Esophagus squamous epithelium (tissue), 5 donors: ENCODE measurements at places on chromosomes 3 and 15.

DNA sequence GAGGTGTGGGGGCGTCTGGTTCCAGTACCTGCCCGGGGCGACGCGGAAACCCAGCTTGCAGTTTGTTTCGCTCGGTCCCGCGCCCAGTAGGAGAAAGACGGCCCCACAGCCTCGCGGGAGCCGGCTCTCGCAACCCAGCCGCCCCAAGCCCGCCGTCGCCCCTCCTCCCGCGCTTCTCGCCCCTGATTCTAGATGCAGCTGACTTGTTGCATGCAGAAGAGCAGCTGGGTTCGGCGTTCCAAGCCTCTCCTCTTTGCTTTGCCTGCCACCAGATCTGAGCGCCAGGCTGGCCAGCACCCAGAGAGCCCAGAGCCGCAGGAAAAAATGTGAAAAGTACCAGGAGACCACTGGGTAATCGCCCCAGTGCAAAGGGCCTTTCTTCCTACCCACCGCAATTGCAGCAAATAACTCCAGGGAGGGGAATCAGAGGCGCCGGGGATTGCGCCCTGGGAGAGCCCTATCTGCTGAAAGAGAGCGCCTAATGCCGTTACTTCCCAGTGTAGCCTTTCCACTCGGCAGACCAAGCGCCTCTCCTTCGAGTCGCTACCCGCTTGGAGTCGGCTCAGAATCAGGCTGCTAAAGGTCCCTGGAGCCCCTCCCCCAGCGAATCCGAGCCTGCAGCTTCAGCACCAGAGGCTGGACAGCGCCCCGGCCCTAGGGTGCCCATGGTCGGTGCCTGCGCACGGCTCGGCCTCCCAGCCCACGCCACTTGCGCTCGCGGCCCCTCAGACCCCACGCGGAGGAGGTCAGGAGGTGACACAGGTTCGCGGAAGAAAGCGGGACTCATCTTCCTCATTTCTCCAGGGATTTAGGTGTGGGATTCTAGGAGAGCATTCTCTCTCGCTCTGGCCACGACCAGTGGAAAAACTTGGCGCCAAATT lies 15.7 kb upstream of the AEN start:
- no peaks in the 10 kb centered on the region for H3K36me3 ChIP-seq
- no peak overlapping the region for H3K4me3 ChIP-seq
- H3K27me3 ChIP-seq, result peaks cover 17% of the 10 kb centered on the region
- no peak overlapping the region for H3K27ac ChIP-seq
- H3K4me1 ChIP-seq, result peaks cover 19% of the 10 kb centered on the region

- no peak for DNase-seq
- H3K4me3 ChIP-seq, result no peak overlapping the region
- no peaks in the 10 kb centered on the region for H3K36me3 ChIP-seq
Observed at GRCh38 chr3:151062611-151063010, 22.9 kb upstream of the MED12L start.

- H3K27me3 ChIP-seq, result no peaks in the 10 kb centered on the region
- no peak for DNase-seq
- no peaks in the 10 kb centered on the region for H3K36me3 ChIP-seq
- H3K4me3 ChIP-seq, result no peak overlapping the region
- no peaks in the 10 kb centered on the region for H3K4me1 ChIP-seq
Observed at GRCh38 chr3:46314517-46314916, 39.4 kb upstream of the CCR2 start.

DNA sequence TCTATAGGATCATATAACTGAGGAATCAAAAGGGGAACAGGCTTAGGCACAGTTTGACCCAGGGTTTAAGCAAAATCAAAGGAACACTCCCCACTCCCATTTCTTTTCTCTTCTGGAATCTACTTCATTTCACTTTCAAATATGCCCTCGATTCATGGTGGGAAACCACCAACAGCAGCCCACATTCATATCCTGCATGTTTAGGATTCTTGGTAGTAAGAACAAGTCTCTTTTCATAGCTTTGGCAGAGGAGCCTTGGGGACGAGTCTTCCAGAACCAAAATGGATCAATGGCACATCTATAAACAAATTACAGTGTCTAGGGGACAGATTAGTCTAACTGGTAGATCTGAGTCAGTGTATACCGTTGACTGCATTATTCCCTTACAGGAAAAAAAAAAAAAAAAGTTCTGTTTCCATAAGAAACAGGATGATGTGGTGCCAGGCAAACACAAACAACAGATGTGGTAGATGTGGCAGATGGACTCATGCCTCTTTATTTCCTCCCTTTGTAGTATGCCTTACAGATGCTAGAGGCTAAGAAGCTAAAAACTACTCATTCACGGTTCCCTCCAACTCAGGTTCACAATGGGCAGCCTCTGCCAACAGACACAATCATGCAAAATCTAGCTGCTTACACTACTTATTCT lies 578.3 kb upstream of the ADAMTS9 start:
- H3K4me3 ChIP-seq, result no peak overlapping the region
- H3K27me3 ChIP-seq, result no peaks in the 10 kb centered on the region
- H3K27ac ChIP-seq, result no peak overlapping the region

DNA sequence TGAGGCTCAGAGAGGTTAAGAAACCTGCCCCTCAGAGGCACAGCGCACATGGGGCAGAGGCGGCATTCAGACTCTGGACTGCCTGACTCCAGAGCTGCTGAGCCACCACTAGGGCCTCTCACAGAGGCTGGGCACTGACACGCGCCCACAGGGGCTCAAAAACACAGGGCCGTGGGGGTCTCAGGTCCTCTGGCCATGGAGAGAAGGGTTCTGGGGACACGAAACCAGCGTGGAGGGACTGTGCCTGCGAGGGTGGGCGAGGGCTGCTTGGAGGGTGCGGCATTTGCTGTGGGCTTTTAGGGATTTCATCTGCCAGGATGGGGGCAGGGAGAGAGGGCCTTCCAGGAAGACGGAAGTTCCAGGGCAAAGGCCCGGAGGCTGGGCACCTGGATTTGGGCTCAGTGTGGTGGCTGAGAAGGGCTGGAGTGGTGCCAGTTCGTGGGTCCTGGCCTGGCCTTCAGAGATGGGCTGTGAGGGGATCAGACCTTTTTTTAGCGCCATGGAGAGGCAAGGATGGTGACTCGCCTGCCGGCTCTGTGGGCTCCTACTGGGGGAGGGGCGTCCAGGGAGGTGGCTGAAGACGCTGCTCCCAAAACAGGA lies 69.6 kb downstream of the EFCAB12 start:
- no peak overlapping the region for H3K27ac ChIP-seq
- DNase-seq, result no peak
- H3K36me3 ChIP-seq, result no peaks in the 10 kb centered on the region
- no peak overlapping the region for H3K4me3 ChIP-seq
- H3K4me1 ChIP-seq, result peaks cover 13% of the 10 kb centered on the region
- H3K27me3 ChIP-seq, result no peaks in the 10 kb centered on the region
